ENCODE measurements at places on chromosomes 2 and 18.
A peak's percentile ranks its signal among the peaks of the same experiment; 100 is the strongest.

GRCh38 chr18:79367480-79367879, 28.2 kb upstream of the NFATC1 start:
- peak; percentile 32 for DNase-seq

- no peak for DNase-seq
Measured at GRCh38 chr18:36083729-36084128, 16.4 kb upstream of the RPRD1A start.

- no peak for DNase-seq
Measured at GRCh38 chr2:119234021-119235019, 10.7 kb downstream of the STEAP3 start.

- no peak for DNase-seq
Measured at GRCh38 chr2:43461453-43462073, 134.3 kb downstream of the THADA start.

DNA sequence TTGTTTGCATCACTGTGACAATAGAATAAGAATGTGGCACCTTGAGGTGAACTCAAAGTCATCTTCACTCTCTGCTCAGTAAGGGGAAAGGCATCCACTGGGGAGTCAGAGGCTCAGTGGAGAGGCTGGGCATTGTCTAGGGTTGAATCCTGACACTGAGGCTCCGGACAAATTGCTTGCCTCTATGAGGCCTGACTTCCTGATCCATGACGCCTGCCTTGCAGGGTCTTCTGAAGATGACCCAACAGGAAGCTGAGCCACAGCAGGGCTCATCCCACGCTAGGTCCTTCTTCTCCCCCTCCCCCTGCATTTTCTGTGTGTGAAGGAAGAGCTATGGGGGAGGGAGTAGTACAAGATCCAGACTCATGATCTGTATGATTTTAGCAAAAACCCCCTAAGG, 265.1 kb downstream of the SH3BP4 start:
- no peak for DNase-seq

DNA sequence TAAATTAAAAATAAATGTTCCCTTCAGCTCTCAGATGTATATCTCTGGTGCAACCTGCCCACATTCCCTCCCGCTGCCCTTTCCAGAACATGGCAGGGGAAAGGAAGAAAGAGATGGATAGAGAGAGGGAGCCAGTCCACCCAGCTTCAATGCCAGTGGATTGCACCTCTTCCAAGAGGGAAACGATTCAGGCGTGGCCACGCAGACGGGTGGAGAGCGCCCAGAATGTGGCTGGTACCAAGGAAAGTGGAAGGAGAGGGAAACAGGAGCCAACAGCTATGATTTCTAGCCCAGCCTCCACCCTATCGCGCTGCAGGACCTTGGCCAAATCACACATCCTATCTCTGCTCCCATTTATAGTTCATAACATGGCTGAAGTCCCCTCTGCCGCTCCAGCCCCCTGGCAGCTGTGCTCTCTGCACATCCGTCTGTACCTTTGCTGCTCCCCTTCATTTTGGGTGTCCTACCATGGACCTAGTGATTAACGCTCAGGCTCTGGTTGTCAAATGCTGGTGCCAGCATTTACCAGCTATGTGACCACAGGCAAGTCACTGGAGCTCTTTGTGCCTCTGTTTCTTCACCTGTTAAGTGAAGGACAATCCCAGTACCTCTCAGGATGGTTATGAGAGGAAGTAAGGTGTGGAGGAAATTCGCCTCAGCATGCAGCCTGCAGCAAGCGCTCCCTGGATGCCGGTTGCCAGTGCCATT, 66.5 kb downstream of the SFXN5 start:
- DNase-seq = no peak

DNA sequence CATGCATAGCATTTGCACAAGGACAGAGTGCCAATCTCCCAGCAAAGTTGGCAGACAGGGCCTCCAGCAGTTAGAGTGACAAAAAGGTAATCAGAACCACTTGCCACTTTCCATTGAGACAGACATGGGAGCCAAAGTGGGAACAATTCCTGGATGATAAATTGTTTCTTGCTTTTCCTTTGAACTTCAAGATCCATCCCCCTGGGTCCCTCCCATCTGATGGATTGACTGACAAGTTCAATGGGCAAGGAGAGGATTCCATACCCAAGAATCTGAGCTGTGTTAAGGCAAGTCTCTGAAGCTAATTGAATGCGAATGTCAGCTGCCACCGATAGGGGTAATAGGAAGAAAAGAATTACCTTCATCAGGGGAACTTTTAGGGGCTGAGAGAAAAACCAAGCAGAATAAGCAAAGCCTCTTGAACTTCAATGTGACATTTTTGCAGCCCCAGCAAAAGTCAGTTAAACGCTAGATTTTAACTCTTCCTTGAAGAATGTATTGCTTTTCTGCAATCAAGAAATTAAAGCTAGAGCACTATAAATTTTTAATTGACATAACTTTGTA, 96.5 kb downstream of the LYPD1 start:
- DNase-seq = no peak

DNA sequence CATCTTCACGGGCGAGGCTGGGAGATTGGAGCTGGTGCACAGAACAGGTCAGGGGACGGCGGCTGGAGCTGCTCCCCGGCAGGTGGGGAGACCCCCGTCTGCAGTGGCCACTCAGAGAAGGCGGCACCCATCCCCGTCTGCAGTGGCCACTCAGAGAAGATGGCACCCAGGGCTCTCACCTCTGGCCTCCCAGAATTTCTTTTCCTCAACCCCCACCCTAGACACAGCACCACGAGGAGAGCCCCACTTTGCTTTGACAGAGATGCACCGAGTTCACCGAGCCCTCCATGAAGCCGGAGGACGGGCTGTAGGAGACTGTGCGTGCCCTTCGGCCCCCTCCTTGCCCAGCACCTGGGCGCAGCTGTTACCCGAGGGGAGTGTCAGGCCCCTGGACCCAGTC, 201.6 kb upstream of the SALL3 start:
- no peak for DNase-seq

DNA sequence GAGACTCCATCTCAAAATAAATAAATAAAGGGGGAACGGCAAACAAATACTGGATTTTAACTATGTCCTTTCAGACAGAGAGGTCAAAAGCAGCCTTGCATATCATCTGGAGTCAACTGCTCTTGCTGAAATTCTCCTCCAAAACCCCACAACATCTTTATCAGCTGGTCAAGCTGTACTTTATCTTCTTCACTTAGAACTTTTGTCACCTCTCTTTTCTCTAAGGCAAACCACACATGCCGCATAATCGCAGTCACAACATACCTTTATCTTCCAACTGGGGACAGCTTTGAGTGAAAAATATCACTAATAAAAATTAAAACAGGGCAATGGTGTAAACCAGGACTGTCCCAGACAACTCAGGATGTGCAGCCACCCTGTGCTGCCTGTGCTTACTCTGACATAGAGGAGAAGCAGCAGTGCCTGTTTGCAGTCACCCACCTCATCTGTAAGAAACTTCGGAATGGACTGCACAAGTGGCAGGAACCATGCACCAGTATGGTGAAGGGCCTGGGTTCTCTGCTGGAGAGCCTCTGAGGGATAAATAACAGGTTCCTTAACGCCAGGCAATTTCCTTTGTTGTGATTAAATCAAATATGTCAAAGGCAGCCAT, 6.2 kb downstream of the MPPE1 start:
- DNase-seq = no peak

GRCh38 chr2:3428577-3428976, 49.1 kb downstream of the TRAPPC12 start:
- DNase-seq = no peak

DNA sequence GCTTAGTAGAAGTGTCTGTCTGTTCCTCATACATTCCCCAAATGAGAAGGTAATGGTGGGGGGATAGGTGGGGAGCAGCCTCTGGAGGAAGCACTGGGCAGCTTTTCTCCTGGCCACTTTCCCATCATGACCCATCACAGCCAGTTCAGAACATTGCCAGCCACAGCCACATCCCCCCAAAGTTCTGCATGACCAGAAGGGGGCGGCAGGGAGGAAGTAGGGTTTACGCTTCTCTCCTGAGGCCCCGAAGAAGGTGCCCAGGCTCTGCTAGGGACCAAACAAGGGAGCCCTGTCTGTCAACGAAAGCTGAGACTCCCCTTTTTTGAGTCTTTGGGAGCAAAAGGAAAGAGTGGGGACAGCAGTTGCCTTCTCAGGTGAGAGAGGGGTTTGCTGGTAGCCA, 7.7 kb downstream of the IGFBP5 start:
- DNase-seq = no peak

DNA sequence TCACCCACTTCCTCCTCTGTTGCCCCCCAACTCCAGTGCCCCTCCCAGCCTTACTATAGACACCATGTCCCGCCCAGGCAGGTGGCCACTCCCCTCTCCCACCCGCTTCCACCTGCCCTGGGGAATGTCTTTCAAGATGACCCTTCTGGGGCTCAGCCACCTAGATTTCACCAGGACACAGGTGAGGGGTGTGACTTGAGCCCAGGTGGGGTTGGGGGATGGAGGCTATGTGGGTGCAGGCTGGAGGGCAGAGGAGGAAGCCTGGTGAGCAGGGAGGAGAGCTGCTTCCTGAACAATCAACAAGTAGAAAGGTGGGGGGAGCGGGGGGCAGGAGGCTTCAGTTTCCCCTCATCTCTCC, 8.7 kb downstream of the ADRA2B start:
- DNase-seq = no peak

DNA sequence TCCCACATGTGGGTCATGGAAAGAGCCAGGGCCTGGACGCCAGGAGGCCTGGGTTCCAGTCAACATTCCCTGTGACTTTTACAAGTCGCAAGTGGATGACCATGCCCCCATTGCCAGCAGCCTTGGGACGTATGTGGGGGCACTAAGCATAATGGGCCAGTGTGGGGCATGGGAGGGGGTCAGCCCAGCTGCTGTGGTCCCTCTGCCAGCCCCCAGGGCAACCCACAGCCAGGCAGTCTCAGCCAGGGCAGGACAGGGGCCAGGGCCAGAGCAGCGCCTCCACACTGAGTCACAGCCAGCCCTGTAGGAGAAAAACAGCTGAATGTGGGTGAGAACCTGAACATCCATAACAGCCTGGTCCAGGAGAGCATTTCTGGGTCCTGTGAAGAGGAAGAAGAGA, 173.2 kb downstream of the GFPT1 start:
- no peak for DNase-seq

GRCh38 chr2:230956827-230957755, 32.0 kb upstream of the GPR55 start:
- no peak for DNase-seq

GRCh38 chr2:106061611-106062349, 132.3 kb downstream of the UXS1 start:
- DNase-seq = peak; percentile 51

GRCh38 chr2:158953926-158954763, 14.3 kb upstream of the TANC1 start:
- DNase-seq = peak; percentile 86

- DNase-seq = no peak
Measured at GRCh38 chr18:34909637-34910364, 131.4 kb upstream of the MAPRE2 start.

GRCh38 chr18:11976315-11977152, 4.8 kb upstream of the IMPA2 start:
- DNase-seq = no peak

DNA sequence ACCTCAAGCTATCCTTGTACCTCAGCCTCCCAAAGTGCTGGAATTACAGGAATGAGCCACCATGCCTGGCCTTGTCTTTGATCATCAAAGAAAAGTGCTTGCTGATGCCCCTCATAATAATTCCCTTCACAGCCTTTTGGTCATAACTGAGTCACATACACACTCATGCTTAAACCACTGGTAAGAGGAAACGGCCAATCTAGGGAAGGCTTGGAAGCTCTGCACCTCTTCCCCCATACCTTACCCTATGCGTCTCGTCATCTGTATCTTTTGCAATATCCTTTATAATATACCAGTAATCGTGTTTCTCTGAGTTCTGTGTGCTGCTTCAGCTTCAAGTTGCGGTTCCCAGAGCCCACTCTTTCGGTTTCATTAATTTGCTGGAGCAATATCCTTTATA, 4.8 kb upstream of the RNF138 start:
- DNase-seq = no peak

DNA sequence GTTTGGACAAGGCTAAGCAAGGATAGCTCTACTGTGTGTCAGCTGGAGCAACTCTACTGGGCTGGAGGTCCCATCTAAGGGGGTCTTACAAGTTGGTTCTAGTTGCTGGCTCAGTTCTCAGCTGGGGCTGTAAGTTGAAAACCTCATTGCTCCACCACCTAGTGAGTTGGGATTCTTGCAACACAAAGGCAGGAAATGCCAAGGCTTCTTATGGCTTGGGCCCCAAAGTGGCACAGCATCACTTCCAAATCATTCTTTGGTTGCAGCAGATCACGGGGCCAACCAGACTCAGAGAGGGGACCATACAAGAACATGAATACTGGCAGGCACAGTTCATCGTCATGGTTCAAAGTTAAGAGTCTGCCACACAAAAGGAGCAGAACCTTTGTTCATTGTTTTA, 332.7 kb downstream of the LRRTM1 start:
- no peak for DNase-seq

- no peak for DNase-seq
Measured at GRCh38 chr2:11990576-11990975, 244.1 kb downstream of the LPIN1 start.

DNA sequence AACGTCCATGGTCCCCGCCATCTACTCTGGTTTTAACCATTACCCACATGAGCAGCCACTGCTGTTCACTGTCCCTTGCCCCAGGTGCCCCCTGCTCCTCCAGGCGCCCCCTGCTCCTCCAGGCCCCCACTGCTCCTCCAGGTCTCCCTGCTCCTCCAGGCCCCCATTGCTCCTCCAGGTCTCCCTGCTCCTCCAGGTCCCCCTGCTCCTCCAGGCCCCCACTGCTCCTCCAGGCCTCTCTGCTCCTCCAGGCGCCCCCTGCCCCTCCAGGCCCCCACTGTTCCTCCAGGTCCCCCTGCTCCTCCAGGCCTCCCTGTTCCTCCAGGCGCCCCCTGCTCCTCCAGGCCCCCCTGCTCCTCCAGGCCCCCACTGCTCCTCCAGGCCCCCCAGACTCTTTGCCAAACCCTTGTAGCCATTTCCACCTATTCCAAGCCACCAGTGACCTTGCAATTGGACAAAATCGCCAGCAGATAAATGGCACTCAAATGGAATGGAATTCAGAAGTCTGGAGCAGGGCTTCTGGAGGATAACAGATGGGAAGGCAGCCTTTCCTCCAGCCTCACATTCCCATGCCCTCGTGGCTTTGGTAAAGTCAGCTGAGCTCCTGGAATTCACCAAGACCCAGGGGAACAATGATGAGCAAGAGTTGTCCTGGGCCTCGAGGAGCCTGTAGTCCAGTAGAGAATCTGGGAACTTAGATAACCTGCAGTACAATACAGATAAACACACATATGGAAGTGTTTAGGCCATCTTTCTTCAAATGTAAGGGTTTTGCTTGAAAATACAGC, 13.3 kb upstream of the RPL31 start:
- no peak for DNase-seq

- DNase-seq = no peak
Measured at GRCh38 chr2:13667415-13667757, 950.6 kb downstream of the TRIB2 start.

GRCh38 chr2:71776227-71776626, 322.9 kb downstream of the DYSF start:
- no peak for DNase-seq
